ENCODE measurements at places on chromosomes 3 and 15. TPM values are rescaled to one million over a fixed set of nuclear protein-coding genes. Genes with fewer than 3 reads are reported as not detected.

The BSN gene
- 1.2 TPM for polyA plus RNA-seq

The DAPK2 gene
- polyA plus RNA-seq, result 4.4 TPM

The SCN5A gene
- 5.9 TPM for polyA plus RNA-seq

The GATM gene
- 505 TPM for polyA plus RNA-seq

The SOX14 gene
- not detected for polyA plus RNA-seq

The ALDH1A3 gene
- polyA plus RNA-seq, result 17.6 TPM

The CLDN16 gene
- 0.13 TPM for polyA plus RNA-seq

The HCN4 gene
- not detected for polyA plus RNA-seq

The GOLGA8J gene
- polyA plus RNA-seq, result 0.59 TPM

The CCR9 gene
- polyA plus RNA-seq, result not detected

The DUOX2 gene
- 0.04 TPM for polyA plus RNA-seq

The GOLGA8S gene
- 0.92 TPM for polyA plus RNA-seq

The UNC45A gene
- polyA plus RNA-seq, result 23.2 TPM

The SLC12A6 gene
- polyA plus RNA-seq, result 19.1 TPM

Data from forelimb muscle (tissue), 1 donor.